Fibroblast of skin of abdomen (primary cell): ENCODE measurements at places on chromosomes 13 and 19.

- no peak for DNase-seq
Observed at GRCh38 chr19:18969931-18970659, 29.1 kb upstream of the HOMER3 start.

- no peak for DNase-seq
Observed at GRCh38 chr19:49712397-49712859, 21.5 kb downstream of the CPT1C start.

GRCh38 chr13:111006506-111007031 is 91.7 kb upstream of the ANKRD10 start:
- DNase-seq, result peak; percentile 78

DNA sequence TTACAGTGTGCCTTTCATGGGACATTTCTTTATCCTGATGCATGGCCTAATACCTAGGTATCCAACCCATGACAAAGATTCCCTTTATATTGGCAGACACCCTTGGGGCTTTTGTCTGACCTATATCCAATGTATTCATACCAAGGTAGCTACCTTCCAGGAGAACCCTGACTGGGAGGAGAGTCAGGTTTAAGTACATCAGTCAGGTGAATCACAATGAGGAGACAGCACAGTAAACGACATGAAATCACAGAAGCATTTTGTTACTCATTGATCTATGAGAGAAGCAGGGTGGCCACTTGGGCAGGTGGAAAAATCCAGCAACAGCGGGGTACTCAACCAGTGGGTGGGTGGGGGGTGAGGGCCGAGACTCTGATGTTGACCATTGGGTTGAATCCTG is 527.4 kb upstream of the ATXN8OS start:
- DNase-seq, result no peak

DNA sequence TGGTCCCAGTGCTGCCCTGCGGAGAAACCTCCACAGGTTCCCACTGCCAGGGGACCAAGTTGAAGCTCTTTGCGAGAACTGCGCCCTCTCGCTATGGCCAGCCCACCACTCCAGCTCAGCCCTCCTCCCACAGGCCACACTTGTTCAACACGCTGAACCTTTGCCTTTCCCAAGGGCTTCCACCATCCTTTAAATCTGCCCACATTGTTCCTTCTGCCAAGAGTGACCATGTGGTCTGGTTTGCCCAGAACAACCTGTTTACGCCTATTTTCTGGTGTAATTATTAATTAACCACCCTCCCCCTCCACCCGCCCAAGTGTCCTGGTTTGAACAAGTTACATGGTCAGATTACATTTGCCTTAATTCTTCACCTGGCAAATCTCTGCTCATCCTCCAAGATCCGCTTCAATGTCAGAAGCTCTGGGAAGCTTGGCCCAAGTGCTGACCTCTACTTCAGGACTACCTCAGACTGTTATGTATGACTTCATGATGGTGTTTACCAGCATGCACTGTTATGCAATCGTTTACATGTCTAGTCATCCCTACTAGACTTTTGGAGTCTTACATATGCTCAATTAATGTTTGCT is 12.0 kb upstream of the USP12 start:
- DNase-seq, result no peak

- DNase-seq, result no peak
Observed at GRCh38 chr13:59658027-59658737, 505.5 kb downstream of the DIAPH3 start.
